MCF 10A (cell line): ENCODE measurements at places on chromosomes 5 and 9. TPM values are rescaled to one million over a fixed set of nuclear protein-coding genes. Genes with fewer than 3 reads are reported as not detected.

The IRX2 gene
- total RNA-seq: 35.4 and 43.4 TPM in 2 replicates

The ECSCR gene
- total RNA-seq: not detected in 2 replicates

The TLR4 gene
- not detected in 2 replicates for total RNA-seq

The SLC34A3 gene
- not detected in 2 replicates for total RNA-seq

The INSL6 gene
- not detected in 2 replicates for total RNA-seq

The PRDM9 gene
- total RNA-seq: not detected in 2 replicates

The REEP2 gene
- total RNA-seq: 0.77 and 0.81 TPM in 2 replicates

The FAM153A gene
- total RNA-seq: not detected in 2 replicates

The PHYHD1 gene
- 0.70 and 2.0 TPM in 2 replicates for total RNA-seq

The SPATA31D4 gene
- not detected in 2 replicates for total RNA-seq

The ANGPTL2 gene
- not detected in 2 replicates for total RNA-seq

The PTPA gene
- total RNA-seq: 90.8 and 91.8 TPM in 2 replicates

The OR1J2 gene
- not detected in 2 replicates for total RNA-seq

The SPDL1 gene
- 40.6 and 51.3 TPM in 2 replicates for total RNA-seq

The CCL27 gene
- 0.49 TPM in 1 of 2 replicates, not detected in the other for total RNA-seq

The GOLGA1 gene
- 22.8 and 29.9 TPM in 2 replicates for total RNA-seq

The GCNT4 gene
- 1.4 and 1.8 TPM in 2 replicates for total RNA-seq

The KCNMB1 gene
- not detected in 2 replicates for total RNA-seq

The SLC6A3 gene
- total RNA-seq: not detected in 2 replicates

The HTR1A gene
- total RNA-seq: not detected in 2 replicates

The RGMB gene
- total RNA-seq: 17.5 and 20.3 TPM in 2 replicates

The GTF3C5 gene
- 53.9 and 55.4 TPM in 2 replicates for total RNA-seq

The TAS2R1 gene
- not detected in 2 replicates for total RNA-seq
